ENCODE measurements at places on chromosomes 6 and 20.

DNA sequence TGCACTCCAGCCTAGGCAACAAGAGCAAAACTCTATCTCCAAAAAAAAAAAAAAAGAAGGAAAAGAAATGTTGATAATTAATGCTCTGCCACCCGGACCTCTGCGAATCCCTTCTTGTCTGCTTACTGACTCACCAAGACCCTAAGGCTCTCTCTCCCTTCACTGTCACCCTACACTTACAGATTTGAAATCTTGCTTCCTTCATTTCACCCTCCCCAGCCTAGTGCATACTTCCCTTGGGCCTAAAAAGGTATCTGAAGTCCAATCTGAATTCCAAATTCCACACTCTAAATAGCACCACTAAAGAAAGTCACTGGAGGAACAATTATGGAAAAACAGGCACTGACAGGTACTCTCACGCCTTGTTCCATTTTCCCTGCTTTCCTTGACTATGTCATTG, 9.4 kb upstream of the PHF20 start:
- DNase-seq: no peak

DNA sequence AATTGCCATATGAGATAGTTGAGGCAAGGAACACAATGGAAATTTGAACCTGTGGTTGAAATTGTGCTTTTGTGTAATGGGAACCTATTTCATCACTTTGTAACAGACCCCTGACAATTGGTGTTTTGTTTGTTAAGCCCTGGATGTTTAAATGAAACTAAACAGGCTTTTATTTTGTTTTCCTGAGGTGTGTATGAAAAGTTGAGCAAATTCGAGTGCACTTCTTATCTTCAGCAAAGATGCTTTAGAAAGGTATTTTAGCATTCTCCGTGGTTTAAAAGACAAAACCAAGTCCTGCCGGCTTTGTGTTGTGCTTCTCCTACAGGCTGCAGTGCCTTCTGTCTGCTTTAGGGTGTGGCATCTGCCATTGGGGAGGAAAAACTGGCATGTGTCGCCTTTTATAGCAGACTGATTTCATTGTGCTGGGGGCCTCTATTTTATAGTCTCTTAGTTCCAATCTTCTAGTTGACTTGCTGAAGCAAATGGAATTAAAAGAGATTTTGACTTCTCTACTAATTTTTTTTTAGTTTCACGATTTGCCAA, 2.2 kb upstream of the ARID1B start:
- no peak for DNase-seq

DNA sequence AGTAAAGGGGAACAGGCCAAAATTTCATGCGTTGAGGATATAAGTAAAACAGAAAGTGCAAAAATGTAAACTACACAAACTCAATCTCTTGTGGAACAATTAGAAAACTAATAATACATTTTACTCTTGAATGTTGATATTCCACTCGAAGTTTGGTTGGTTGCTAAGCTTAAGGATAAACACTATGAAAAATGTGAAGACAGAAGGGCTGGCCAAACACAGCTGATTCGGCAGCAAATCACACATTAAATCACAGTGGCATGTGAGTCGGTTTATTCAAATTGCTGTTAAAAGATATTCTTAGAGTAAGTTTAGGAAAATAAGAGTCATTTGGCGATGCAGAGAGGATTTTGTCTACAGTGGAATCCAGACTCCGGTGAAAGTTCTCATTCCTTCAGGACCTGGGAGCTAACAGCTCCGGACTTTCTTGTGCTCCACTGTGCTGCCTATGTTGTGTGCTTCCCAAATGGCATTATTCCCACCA, 1.4 kb upstream of the EPM2A start:
- DNase-seq: no peak

GRCh38 chr20:60272790-60273189, 314.6 kb downstream of the CDH26 start:
- no peak for DNase-seq

GRCh38 chr20:45377269-45377668, 856 bp downstream of the TP53TG5 start:
- no peak for DNase-seq

DNA sequence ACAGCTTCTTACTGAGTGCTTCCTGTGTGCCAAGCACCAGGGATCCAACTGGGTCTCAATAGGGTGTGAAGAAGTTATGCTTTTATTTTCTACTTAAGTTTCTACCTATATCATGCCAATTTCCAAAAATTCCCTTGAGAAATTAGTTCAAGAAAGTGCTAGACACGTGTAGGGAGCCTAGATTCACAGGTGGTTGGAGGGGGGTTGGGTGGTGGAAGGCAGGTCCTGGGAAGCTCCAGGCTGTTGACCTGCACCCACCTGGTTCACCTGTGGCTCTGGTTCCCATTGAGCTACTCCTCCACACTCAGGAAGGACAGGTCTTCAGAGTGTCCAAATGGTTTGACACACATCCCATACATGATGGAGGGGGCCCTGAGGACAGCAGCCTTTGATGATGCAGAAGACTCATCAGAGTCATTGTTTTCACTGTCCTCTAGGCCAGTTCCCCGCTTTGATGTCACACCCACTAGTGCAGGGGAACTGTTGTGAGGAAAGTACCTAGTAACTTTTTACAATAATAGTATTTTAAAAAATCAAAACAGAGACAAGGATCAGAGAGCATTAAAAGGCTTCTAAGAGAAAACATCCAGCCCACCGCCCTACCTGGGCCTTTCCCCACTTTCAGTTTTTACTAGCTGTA, 39.8 kb upstream of the MYL9 start:
- DNase-seq: no peak

Data from RPMI8226 (cell line).